ENCODE measurements at places on chromosomes 2 and 18.

DNA sequence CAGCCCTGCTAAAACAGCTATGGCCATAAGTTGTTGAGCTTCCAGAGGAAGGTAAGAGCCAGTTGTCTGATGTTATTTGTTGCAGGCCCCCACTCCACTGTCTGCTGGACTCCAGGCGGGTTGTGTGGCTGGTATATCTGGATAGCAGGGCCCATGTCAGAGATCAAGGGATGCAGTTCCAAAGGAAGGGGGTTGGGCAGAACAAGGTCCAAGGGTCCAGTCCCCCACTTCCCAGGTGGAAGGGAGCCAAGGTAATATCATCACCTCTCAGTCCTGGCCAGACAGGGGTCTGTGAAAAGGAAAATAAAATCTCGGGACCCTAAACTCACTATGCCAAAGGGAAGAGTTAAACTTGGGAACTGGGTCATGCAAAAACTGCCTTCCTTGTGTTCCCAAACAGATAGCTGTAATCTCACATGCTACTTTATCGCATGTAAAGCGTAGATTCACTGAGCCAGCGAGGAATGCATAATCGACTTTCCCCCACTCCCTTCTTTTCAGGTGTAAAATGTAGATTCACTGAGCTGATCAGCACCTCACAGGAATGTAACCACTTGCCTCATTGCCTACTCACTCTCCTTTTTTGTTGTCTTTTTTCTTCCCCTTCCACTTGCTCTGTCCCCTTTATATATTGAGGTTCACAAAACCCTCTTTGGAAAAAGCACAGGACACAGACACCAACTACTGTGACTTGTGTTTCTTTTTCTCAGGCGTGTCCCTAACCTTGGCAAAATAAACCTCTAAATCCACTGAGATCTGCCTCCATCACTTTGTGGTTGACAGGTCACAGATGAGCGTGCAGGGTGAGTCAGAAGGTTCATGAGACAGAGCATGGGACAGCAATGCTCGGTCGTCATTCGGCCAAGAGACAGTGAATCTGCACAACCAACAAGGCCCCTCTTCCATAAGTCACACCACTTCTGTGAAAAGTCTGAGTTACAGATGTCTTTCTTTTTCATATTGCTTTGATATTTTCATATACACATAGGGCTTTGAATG is 255.3 kb upstream of the SIX2 start:
- peaks cover 52% of the 10 kb centered on the region for H3K27me3 ChIP-seq
- H3K27ac ChIP-seq, result no peak overlapping the region
- H3K4me3 ChIP-seq, result no peak overlapping the region
- H3K36me3 ChIP-seq, result no peaks in the 10 kb centered on the region
- DNase-seq, result no peak

- no peak overlapping the region for H3K4me3 ChIP-seq
- no peak overlapping the region for H3K27ac ChIP-seq
- DNase-seq, result no peak
- peaks cover 9% of the 10 kb centered on the region for H3K27me3 ChIP-seq
These were observed 48.8 kb downstream of the SLC4A1AP start for GRCh38 chr2:27712522-27712921.

DNA sequence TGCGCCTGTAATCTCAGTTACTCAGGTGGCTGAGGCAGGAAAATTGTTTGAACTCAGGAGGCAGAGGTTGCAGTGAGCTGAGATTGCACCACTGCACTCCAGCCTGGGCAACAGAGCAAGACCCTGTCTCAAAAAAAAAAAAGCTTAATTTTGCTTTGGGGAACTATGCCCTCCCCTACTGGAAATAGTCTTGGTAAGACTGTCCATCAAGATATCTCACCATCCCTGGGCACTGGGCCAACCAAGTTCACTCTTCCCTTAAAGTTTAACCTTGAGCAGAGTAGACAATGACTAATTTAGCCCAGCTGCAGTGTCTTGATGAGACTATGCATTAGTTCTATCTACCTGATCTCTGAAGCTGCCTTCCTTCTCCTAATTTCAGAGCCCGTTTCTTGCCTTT is 44.7 kb downstream of the ASXL2 start:
- DNase-seq, result no peak
- H3K4me1 ChIP-seq, result peaks cover 69% of the 10 kb centered on the region

DNA sequence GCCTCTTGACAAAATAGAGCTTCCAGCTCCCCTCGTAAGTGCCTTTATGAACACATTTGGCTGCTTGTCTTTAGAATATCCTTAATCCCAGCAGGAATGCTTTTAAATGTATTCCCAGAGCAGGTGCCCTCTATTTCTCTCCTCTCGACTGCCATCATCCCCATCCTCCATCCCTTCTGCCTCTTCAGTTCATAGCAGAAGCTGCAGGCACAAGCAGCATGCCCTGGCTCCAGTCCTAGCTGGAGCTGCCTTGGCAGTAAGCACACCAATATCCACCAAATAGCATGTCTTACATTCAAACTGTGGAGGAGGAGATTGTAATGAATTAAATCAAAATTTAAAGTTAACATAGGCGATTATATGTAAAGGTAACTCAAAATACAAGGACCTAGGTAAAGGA is 891.3 kb upstream of the SLC39A10 start:
- no peak for DNase-seq
- H3K27me3 ChIP-seq, result no peaks in the 10 kb centered on the region
- no peak overlapping the region for H3K27ac ChIP-seq

DNA sequence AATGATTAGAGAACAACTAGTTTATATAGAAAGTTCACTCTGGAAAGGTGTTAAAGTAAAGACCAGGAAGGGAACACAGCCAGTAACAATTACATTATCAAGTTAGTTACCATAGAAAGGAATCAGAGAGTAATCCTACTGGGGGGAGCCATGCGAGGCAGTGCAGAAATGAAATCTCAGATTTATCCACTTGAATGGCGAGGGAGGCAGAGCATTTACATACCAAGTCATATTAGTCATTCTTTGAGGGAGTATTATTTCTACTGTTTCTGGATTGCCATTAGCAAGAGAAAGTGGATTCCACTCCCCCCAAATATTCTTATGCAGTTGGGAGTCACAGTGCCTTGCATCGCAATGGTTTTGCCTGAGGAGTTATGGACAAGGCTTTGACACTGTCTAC is 472.7 kb upstream of the TRIB2 start:
- no peak for DNase-seq
- H3K4me3 ChIP-seq, result no peak overlapping the region
- H3K4me1 ChIP-seq, result no peaks in the 10 kb centered on the region

- no peaks in the 10 kb centered on the region for H3K4me1 ChIP-seq
- no peak overlapping the region for H3K4me3 ChIP-seq
- DNase-seq, result no peak
- no peaks in the 10 kb centered on the region for H3K27me3 ChIP-seq
- no peaks in the 10 kb centered on the region for H3K36me3 ChIP-seq
These were observed 39.5 kb upstream of the NPAS2 start for GRCh38 chr2:100780203-100781008.

GRCh38 chr18:79117385-79117784 is 48.2 kb downstream of the ATP9B start:
- no peaks in the 10 kb centered on the region for H3K27me3 ChIP-seq
- no peak for DNase-seq
- peaks cover 51% of the 10 kb centered on the region for H3K36me3 ChIP-seq
- no peak overlapping the region for H3K4me3 ChIP-seq

DNA sequence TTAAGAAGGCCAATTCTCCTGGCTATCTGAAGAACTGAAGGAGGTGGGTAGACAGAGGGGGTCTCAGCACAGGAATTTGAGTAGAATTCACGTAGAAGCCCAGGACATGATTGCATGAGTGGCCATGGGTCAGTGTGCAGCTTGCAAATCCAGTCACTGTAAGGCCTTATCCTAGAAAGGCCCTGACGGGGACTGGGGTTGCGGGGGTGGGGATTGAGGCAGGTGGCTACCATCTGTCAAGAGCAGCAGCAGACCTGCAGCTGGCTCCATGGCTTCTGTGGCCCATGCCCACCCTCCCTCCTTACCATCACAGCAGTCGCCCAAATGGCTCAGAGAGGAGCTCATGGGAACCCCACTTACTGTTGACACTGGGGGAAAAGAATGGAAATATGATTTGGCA is 34.6 kb upstream of the SLC14A1 start:
- H3K27ac ChIP-seq, result no peak overlapping the region
- H3K4me1 ChIP-seq, result peaks cover 56% of the 10 kb centered on the region
- peaks cover 6% of the 10 kb centered on the region for H3K27me3 ChIP-seq
- no peaks in the 10 kb centered on the region for H3K36me3 ChIP-seq

GRCh38 chr2:182432051-182432450 is 5.2 kb upstream of the PDE1A start:
- H3K27me3 ChIP-seq, result no peaks in the 10 kb centered on the region
- H3K4me1 ChIP-seq, result no peaks in the 10 kb centered on the region
- H3K27ac ChIP-seq, result no peak overlapping the region
- no peak overlapping the region for H3K4me3 ChIP-seq

GRCh38 chr2:238286551-238286950 is 1.9 kb downstream of the PER2 start:
- peak overlapping the region; percentile 85 for H3K4me3 ChIP-seq
- peaks cover 10% of the 10 kb centered on the region for H3K36me3 ChIP-seq
- peak overlapping the region; percentile 92 for H3K27ac ChIP-seq
- DNase-seq, result no peak

GRCh38 chr18:32380559-32380958 is 90.1 kb downstream of the GAREM1 start:
- H3K27me3 ChIP-seq, result peaks cover 10% of the 10 kb centered on the region
- no peak overlapping the region for H3K4me3 ChIP-seq
- H3K4me1 ChIP-seq, result no peaks in the 10 kb centered on the region
- H3K27ac ChIP-seq, result no peak overlapping the region
- no peaks in the 10 kb centered on the region for H3K36me3 ChIP-seq

DNA sequence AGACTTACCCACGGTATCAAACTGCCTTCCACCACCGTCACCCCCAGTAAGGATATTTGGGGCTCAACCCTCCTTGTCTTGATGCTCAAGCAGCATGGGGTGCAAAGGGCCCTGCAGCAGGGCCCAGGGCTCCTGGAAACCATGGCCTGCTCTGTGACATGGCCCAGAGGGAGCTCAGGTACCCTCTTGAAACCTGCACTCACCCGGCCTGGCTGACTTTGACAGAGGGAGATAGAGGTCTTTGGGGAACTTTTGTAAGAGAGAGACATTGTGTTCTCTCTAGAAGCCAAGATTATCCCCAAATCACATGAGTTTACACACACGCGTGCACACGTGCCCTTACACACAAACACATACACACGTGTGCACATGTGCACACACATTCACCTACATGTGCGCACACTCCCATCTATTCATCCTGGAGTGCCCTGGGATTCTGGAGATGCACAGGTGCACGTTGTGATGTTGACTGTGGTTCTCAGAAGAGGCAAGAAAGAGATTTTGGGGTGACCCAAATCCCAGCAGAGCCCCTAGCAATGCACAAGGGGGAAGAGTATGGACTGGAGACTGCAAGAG is 19.6 kb upstream of the KCNK3 start:
- DNase-seq, result no peak
- no peaks in the 10 kb centered on the region for H3K36me3 ChIP-seq
- no peak overlapping the region for H3K27ac ChIP-seq
- H3K27me3 ChIP-seq, result peaks cover 47% of the 10 kb centered on the region
- H3K4me1 ChIP-seq, result no peaks in the 10 kb centered on the region

DNA sequence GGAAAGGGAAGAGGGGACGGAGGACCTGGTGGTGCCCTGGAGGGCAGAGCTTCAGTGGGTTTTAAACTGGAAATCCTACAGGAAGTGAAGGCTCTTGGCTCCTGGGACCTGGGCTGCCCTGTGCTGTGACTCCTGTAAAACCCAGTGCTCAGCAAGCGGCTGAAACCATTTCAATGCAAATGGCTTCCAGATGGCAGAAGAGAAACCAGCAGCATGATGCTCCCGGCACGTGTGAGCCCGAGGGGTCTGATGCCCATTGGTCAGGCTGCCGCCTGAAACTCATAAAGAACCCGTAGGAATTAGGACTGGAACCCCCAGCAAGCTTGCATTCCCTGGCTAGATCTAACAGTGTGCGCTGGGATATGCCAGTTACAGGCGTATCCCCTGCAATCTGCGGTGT is 109.2 kb upstream of the THOC1 start:
- no peak for DNase-seq
- peaks cover 2% of the 10 kb centered on the region for H3K4me1 ChIP-seq
- H3K36me3 ChIP-seq, result no peaks in the 10 kb centered on the region
- no peak overlapping the region for H3K27ac ChIP-seq
- peaks cover 14% of the 10 kb centered on the region for H3K27me3 ChIP-seq
- H3K4me3 ChIP-seq, result no peak overlapping the region

GRCh38 chr18:13513481-13513880 is 212.9 kb downstream of the FAM210A start:
- no peak overlapping the region for H3K4me3 ChIP-seq
- peaks cover 37% of the 10 kb centered on the region for H3K4me1 ChIP-seq
- no peak for DNase-seq
- peaks cover 54% of the 10 kb centered on the region for H3K36me3 ChIP-seq
- H3K27ac ChIP-seq, result no peak overlapping the region
- H3K27me3 ChIP-seq, result no peaks in the 10 kb centered on the region

DNA sequence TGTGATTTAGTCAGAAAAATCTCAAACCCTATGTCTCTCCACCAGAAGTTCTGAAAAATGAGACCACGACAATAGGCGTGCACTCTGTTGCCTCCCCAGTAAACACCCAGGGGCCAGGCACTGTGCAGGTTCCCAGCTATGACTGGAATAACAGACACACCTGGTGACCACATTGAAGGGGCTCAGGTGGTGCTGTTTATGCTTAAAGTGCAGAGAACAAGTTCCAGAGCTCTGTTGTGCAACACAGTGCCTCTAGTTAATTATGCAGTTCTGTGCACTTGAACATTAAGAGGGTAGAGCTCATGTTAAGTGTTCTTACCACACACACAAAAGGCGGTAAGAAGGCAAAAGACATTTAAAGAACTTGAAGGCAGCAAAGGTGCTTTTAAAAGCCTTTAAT is 52.6 kb upstream of the AFF3 start:
- no peak overlapping the region for H3K27ac ChIP-seq
- H3K36me3 ChIP-seq, result no peaks in the 10 kb centered on the region
- no peaks in the 10 kb centered on the region for H3K4me1 ChIP-seq

- DNase-seq, result no peak
- H3K27ac ChIP-seq, result no peak overlapping the region
- peaks cover 48% of the 10 kb centered on the region for H3K27me3 ChIP-seq
- H3K36me3 ChIP-seq, result no peaks in the 10 kb centered on the region
These were observed 21.9 kb downstream of the FN1 start for GRCh38 chr2:215413974-215414373.

- H3K27me3 ChIP-seq, result peaks cover 11% of the 10 kb centered on the region
- H3K36me3 ChIP-seq, result no peaks in the 10 kb centered on the region
- H3K27ac ChIP-seq, result no peak overlapping the region
- H3K4me3 ChIP-seq, result no peak overlapping the region
These were observed 307.0 kb downstream of the PIEZO2 start for GRCh38 chr18:10842371-10842770.
